ENCODE measurements at places on chromosomes 5 and 9.

DNA sequence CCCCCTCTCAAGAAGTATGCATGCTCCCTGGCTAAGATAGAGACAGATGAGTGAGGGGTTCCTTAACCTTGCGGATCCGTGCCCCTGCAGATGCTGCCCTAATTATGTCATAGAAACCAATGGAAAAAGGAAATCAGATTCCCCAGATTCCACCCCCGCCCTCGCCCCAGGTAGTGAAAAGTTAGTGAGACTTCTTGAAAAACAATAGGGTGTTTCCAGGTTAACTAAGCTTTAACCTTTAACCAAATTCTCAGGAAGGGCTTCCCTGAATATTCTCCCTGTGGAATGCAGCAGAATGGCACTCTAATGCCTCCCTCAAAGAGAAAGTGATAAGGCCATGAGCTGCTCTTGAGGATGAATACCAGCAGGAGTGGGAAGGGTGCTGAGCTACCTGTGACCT lies 116.0 kb upstream of the RANBP3L start:
- no peak for DNase-seq

DNA sequence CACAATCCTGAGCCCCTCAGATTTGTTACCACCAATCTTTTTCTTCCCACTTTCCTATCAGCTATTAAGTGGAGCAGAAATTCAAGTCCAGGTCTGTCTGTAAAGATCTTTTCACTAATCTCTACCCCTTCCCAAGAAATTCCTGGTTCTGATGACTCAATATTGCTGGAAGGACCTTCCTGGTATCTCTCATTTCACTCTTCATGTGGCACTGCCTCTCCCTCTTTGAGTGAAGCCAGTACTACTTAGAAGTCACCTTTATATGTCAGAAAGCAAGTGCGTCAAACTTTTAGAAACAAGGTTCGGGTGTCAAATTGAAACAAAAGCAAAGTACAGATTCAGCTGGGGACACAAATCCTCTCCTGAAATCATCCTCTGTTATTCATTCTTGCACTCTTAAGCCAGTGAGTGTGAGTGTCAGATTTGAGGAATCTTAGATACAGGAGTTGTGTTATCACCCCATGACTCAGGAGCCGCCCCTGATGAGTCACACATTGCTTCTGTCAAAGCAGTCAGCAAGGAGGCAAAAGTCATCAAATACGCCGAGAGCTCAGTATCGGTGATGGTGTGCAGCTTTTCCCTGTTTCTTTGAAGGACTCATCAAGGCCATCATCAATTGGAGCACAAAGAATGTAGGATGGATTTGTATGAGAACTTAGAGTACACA lies 313.0 kb downstream of the CETN3 start:
- peak; percentile 50 for DNase-seq

DNA sequence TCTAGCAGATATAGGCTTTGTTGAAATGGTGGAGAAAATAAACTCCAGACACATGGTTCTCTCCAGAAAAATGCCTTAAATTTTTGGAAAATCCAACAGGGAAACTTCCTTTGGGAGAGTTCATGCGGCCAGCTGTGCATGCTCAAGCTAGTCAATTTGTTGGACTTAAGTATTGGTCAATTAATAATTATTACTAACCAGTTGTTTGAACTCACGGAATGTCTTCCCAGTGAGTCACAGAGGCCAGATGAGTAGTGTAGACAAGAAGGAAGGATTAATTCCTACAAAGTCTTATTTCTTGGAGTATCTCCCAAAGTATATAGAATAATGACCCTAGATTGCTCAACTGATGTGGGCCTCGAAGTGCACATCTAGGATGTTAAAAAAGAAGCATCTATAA lies 103.6 kb downstream of the MACIR start:
- no peak for DNase-seq

- no peak for DNase-seq
Observed at GRCh38 chr9:111456529-111456928, 27.7 kb downstream of the ECPAS start.

- DNase-seq, result no peak
Observed at GRCh38 chr5:64040490-64040889, 78.2 kb upstream of the HTR1A start.

DNA sequence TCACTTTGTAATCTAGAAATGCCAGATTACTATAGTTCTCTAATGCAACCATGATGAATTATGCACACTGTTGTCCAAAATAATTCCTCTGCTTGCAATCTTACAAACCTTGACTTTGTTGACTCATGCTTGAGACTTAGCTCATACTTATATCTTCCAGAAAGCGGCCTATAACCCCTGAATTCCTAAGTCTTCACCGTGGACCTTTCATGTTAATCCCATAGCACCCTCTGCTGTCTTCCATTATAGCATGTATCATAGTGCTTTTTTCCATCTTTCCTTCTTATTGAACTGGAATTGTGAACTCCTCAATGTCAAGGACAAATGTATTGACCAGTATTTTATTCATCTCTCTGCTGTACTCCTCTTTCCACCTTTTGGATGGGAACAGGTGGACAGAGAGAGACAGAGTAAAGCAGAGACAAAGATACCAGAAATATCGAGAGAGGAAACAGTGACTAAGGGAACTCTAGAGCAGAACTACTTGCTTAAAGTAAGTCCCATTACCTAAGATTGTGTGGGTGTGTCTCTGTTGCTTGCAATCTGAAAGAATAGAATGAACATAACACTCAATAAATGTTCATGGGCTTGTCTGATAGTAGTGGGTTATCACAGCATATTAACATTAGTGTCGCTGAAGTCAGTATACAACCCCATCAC lies 110.0 kb downstream of the LURAP1L start:
- DNase-seq, result peak; percentile 99

GRCh38 chr9:114913656-114914055 lies 16.7 kb downstream of the TNFSF8 start:
- DNase-seq, result no peak

GRCh38 chr9:15714746-15715145 lies 161.9 kb downstream of the CCDC171 start:
- DNase-seq, result peak; percentile 33

- DNase-seq, result no peak
Observed at GRCh38 chr9:121156263-121156731, 45.4 kb downstream of the RAB14 start.

GRCh38 chr9:137336735-137337134 lies 34.7 kb upstream of the NRARP start:
- DNase-seq, result no peak

DNA sequence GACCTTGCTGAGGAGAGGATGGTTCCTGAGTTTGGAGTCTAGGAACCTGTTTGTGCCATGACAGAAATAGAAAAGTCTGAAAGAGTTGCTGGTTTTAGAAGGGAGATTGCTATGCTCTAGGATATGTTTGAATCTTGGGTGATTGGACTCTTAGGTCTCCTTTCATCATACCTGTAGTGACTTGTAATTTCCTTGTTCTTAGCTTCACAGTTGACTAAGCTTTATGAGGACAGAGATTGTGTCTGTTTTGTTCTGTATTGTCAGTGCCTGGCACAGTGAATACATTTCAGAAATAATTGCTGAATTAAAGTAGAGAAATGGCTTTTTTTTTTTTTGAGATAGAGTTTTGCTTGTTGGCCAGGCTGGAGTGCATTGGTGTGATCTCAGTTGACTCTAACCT lies 31.5 kb downstream of the GAPVD1 start:
- no peak for DNase-seq

- no peak for DNase-seq
Observed at GRCh38 chr5:73298251-73298771, 125.3 kb downstream of the TMEM174 start.

DNA sequence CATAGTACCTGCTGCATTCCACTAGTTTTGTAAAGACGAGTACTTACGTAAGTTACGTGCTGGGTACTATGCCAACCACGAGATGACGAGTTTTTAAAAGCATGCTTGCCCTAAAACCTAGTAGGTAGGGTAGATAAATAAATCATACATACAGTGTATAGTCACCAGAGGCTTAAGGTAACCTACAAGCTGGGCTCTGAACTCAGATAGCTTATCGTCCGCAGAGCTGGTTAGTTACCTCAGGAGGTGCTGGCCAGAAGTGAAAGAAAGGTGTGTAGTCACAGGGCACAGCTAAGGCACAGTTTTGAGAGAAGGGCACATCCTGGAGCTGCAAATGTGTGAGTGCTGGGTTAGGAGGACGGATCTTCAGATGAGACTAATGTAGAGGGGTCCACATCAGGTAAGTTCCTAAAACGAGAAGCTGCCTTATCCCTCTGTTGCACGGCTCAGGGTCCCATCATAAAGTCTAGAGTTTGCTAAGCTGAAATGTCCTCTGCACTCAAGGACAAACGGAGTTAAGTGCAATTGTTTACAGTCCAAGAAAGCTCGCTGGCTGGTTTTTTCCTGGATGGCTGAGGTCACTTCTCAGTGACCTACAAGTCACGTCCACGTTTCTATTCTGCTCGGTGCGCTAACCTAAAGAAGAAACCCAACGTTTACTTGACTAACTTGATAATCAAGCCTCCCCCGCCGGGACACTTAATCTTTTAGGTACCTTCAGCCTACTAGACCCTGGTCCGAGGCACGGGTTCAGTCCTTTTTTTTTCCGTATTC lies 1.1 kb upstream of the SNX24 start:
- peak; percentile 17 for DNase-seq

GRCh38 chr9:95363051-95363841 lies 45.7 kb upstream of the FANCC start:
- no peak for DNase-seq

DNA sequence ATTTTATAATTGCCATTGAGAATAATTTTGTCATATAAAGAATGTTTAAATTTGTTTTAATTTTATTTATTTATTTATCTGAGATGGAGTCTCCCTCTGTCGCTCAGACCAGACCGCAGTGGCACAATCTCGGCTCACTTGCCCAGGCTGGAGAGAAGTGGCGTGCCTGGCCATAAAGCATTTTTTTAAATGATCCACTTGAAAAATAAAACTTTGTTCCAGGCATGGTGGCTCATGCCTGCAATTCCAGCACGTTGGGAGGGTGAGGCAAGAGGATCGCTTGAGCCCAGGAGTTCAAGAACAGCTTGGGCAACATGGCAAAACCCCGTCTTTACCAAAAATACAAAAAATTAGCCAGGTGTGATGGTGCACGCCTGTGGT lies 2.1 kb upstream of the SIT1 start:
- no peak for DNase-seq

DNA sequence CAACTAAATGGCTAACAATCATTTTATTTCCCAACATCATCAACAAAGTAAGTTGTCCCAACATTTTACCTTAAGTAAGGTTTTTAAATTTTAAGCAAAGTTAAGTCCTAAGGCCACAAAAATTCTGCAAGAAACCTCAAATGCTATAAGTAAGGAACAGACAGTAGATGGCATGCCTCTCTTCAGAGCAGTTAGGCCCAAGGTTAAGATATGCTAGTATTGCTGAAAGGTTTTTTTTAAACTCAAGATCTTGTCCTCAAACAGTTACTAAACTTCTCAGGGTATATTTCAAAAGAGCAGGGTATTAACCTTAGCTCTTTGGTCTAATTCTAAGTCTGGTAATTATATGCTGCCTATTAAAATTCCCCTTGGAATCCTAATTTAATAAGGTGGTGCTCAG lies 35.1 kb downstream of the PJA2 start:
- DNase-seq, result peak; percentile 11

- DNase-seq, result no peak
Observed at GRCh38 chr5:54049144-54049543, 261.2 kb downstream of the ARL15 start.

- DNase-seq, result no peak
Observed at GRCh38 chr9:4506490-4506889, 16.2 kb downstream of the SLC1A1 start.

DNA sequence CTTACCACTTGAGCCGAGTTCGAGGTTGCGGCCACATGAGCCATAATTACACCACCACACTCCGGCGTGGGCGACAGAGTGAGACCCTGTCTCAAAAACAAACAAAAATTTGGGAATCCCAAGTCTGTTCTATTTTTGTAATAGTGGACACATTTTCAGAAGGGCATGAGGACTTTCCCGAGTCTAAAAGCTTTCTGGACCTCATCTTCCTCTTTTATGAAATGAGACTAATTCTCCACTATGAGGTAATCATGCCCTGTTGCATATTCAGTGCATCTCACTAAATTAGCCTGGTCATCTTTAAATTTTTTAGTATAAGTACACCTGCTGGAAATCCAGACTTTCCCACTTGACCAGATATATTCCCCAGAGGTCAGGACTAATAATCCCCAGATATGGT lies 55.7 kb downstream of the GGTA1 start:
- DNase-seq, result no peak

DNA sequence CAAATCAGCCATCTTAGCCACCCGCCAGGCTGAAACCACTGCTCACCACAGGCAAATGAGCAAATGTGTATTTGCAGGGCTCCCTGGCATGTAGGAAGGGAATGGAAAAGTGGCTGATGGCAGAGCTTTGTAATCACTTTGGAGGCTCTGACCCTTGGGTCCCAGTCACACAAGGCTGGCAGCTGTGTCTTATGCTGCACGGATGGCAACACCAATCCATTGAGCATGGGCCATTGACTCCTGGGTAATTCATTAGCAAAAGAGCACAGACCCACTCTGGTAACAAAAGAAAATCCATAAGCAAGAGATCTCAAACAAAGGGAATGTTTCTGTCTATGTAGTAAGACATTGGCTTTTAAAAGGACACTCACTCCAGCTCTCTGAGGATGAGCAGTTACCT lies 57.6 kb downstream of the SPOCK1 start:
- DNase-seq, result no peak

DNA sequence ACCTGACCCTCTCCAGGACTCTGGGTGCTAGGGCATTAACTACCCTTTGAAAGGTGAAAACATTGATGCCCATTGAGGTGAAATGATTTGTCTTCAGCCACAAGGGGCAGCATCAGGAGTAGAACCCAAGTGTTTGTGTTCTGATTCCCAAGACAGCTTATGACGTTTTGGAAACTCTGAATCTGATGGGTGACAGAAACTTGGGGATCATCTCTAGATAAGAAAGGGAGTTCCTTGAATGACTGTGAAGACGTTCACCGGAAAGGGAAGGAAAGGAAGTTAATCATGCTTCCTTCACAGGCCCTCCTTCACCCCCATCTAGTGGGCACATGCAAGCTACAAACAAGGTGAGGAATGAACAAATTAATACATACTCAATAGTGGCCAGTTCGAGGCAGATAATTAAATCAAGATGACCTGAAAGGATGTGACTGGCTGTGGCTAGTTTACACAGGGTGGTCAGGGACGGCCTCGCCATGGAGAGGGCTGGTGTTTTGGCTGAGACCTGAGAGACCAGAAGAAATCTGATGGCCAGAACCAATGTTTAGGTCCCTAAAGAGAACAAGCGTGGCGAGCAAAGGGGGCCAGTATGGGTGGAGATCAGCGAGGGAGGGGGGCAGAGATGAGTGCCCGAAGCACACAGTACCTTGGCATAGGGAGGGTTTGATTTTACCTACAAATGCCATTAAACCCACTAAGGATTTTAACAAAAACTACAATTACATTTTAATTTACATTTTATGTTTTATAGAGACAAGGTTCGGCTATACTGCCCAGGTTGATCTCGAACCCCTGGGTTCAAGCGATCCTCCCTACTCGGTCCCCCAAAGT lies 937 bp upstream of the SLC26A2 start:
- peak; percentile 94 for DNase-seq

GRCh38 chr5:134580001-134580460 lies 52.6 kb downstream of the SAR1B start:
- no peak for DNase-seq

GRCh38 chr5:5298068-5298633 lies 124.3 kb upstream of the ICE1 start:
- DNase-seq, result no peak

GRCh38 chr9:4243877-4244812 lies 55.7 kb downstream of the GLIS3 start:
- DNase-seq, result no peak

All from OCI-M1 (cell line).